ENCODE measurements at places on chromosomes 2 and 18. TPM values are rescaled to one million over a fixed set of nuclear protein-coding genes. Genes with fewer than 3 reads are reported as not detected.

DNA sequence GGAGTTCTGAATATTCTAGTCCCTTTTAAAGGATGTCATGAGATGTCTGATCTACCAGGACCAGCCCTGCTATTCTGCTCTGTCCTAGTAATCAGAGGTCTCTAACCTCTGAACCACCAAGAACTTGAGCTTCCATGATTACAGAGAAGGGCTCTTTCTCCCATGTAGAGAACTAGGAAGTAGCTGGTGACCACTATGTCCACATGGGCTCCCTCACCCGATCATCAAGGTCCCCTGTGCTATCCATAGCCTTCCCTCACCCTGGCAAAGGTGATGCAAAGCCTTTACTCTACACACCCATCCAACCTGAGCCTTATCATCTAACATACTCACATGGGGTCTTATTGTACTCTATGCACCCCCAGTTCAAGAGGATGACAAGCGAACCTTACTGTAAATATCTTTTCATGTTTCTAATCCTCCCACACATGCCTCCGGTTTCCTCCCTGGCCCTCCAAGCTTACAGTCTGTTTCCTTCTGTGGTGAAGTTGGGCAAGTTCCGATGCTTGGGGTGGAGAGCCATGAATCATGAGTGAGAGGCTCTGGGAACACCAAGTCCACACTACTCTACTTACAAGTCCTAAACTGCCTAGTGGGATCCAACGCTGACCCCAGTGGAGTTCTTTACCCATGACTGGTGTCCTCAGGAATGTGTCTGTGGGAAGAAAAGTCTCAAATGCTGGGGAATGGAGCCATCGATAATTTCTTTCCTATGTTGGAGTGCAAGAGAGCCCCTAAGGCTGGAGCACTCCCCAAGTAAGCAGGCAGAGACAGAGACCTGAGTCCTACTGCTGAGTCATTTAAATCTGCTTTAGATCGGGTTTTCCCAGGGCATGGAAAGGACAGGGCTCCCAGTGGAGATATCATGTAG lies 73.3 kb upstream of the KLF7 start:
- no peak overlapping the region for H3K4me3 ChIP-seq
- H3K27me3 ChIP-seq, result no peaks in the 10 kb centered on the region
- H3K4me1 ChIP-seq, result no peaks in the 10 kb centered on the region
- peak; percentile 12 for DNase-seq

Gene LIMS3
- total RNA-seq, result 9.6 TPM

Gene TUBA3E
- not detected for total RNA-seq

DNA sequence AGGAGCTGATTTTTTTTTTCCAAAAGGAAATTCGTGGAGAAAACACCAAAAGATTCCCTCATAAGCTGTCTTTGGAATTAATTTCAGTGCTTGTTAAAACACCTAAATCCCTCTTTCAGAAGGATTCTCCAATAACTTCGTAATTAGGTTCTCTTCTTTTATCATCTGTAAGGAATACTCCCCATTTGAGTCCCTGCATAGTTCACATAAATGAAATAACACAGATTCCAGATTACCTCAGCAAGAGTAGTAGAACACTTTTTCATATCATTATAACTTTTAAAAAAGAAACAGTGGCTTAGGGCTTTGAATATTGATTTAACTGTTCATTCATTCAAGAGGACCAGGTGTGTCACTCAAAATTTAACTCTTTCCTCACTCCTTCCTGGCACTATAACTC lies 55.5 kb downstream of the ARHGAP28 start:
- H3K36me3 ChIP-seq, result no peaks in the 10 kb centered on the region
- H3K4me3 ChIP-seq, result no peak overlapping the region
- H3K27me3 ChIP-seq, result no peaks in the 10 kb centered on the region
- no peak overlapping the region for H3K27ac ChIP-seq

GRCh38 chr18:11669271-11669947 lies 19.7 kb upstream of the GNAL start:
- H3K4me3 ChIP-seq, result no peak overlapping the region
- DNase-seq, result peak; percentile 10
- H3K4me1 ChIP-seq, result no peaks in the 10 kb centered on the region

Gene PPP1CB
- 196 TPM for total RNA-seq

- no peaks in the 10 kb centered on the region for H3K27me3 ChIP-seq
- no peak overlapping the region for H3K4me3 ChIP-seq
- no peak for DNase-seq
- peaks cover 4% of the 10 kb centered on the region for H3K4me1 ChIP-seq
Measured at GRCh38 chr2:235391921-235392615, 101.8 kb upstream of the AGAP1 start.

DNA sequence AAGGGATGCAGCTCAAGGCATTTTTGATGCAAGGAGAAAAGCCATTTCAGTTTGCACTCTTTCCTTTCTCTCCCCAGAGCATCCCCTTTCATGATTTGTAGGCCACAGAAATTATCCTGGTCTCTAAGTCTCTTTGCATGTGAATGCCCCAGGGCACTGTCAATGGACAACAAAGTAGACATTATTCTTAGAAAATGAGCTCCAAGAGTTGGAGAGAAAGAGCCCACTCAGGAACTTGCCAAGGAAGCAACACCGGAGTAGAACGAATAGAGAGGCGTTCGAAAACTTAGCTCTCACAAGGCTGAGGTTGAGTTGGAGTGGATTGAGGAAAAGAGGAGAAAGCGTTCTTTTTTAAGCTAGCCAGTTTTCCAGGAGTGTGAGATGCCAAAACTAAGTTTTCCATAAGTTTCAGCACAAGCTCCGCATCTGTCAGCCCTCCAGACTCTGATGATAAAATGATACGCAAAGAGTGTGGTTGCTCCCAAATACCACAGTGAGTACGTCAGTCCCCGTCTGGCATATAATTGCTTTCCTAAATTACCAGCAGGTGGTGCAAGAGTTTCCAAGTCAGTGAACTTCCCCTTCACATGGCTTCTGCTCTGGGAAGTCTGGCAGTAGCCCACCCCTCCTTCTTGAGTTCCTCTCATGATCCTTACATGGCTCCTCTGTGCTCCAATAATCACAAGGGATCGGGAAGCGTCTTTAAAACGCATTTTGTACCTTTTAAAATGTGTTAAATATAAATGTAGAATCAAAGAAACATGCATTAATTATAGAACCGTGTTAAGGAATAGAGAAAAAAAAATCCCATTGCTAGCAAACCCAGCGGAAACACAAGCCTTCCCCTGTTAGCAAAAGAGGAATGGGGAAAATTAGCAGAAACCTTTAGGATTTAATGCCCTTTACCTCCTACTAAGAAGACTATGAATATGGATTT lies 1060.6 kb upstream of the FANCL start:
- no peaks in the 10 kb centered on the region for H3K36me3 ChIP-seq
- no peaks in the 10 kb centered on the region for H3K27me3 ChIP-seq
- no peak overlapping the region for H3K4me3 ChIP-seq
- peak; percentile 40 for DNase-seq
- H3K4me1 ChIP-seq, result no peaks in the 10 kb centered on the region

DNA sequence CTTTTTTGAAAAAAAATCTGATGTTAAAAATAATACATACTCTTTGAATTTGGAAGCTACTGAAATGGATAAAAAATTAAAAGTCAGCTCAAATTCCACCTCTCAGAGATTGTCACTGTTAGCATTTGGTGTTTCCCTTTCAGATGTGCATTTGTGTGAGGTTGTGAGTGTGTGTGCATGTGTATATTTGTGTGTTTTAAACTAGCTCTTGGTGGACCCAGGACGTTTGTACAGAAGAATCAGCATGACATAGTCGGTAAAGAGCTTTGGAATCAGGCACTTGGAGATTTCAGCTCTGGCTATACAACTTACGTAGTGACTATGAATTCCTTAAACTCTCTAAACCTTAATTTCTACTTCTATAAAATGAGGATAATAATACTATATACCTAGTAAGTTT lies 14.5 kb downstream of the SPATS2L start:
- no peaks in the 10 kb centered on the region for H3K36me3 ChIP-seq
- H3K27ac ChIP-seq, result peak overlapping the region; percentile 30
- H3K27me3 ChIP-seq, result no peaks in the 10 kb centered on the region
- DNase-seq, result no peak
- H3K4me1 ChIP-seq, result peaks cover 48% of the 10 kb centered on the region

GRCh38 chr2:75736276-75736675 lies 25.6 kb upstream of the GCFC2 start:
- H3K36me3 ChIP-seq, result no peaks in the 10 kb centered on the region
- H3K27ac ChIP-seq, result no peak overlapping the region
- H3K4me1 ChIP-seq, result no peaks in the 10 kb centered on the region
- DNase-seq, result no peak
- H3K4me3 ChIP-seq, result no peak overlapping the region

- H3K4me1 ChIP-seq, result peaks cover 41% of the 10 kb centered on the region
- DNase-seq, result no peak
- H3K4me3 ChIP-seq, result no peak overlapping the region
- H3K36me3 ChIP-seq, result peaks cover 1% of the 10 kb centered on the region
- H3K27ac ChIP-seq, result no peak overlapping the region
Measured at GRCh38 chr2:197427986-197428385, 6.8 kb downstream of the SF3B1 start.

Gene PPIG
- total RNA-seq, result 49.9 TPM

- no peak for DNase-seq
- no peak overlapping the region for H3K4me3 ChIP-seq
- no peaks in the 10 kb centered on the region for H3K4me1 ChIP-seq
- no peak overlapping the region for H3K27ac ChIP-seq
- H3K27me3 ChIP-seq, result no peaks in the 10 kb centered on the region
Measured at GRCh38 chr2:29723255-29724001, 198.0 kb downstream of the ALK start.

DNA sequence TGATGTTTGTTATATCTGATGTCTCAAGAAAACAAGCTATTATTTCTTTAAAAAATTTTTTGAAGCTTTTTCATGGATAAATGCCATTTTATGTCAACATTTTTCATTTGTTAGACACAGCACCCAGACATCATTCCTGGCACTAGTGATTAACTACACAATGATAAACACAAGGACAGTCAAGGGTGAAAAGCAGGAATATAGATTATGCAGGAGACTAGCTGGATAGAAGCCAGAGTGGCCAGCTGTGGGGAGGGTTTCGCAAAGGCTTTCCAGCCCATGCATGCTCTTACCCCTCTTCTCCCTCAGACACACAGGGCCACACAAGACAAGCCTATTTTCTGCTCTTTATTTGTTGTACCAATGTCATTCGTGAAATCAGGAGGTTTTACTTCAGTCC lies 127.1 kb upstream of the TTC39C start:
- H3K27ac ChIP-seq, result no peak overlapping the region
- H3K4me3 ChIP-seq, result no peak overlapping the region
- no peak for DNase-seq
- H3K4me1 ChIP-seq, result no peaks in the 10 kb centered on the region

Gene ANTXR1
- 103 TPM for total RNA-seq

Gene FHOD3
- 5.8 TPM for total RNA-seq

DNA sequence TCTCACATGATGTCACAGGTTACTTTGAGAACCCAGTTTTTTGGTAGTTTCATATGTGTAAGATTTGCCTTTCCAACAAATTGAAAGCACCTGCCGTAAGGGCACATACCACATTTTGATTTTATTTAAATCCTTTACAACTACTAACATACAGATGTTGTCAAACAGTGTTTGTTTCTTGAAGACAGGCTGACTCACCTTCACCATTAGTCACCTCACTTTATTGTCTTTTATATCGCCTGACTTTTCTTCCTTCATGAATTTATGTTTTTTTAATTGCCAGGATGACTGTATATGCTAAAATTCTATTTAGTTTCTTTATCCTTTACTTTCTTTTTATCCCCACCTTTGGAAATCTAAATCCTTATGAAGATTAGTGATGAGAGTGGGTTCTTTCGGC lies 886.7 kb downstream of the SUCLG1 start:
- no peaks in the 10 kb centered on the region for H3K36me3 ChIP-seq
- H3K27ac ChIP-seq, result no peak overlapping the region
- H3K4me1 ChIP-seq, result no peaks in the 10 kb centered on the region
- no peak for DNase-seq
- no peak overlapping the region for H3K4me3 ChIP-seq
- no peaks in the 10 kb centered on the region for H3K27me3 ChIP-seq

DNA sequence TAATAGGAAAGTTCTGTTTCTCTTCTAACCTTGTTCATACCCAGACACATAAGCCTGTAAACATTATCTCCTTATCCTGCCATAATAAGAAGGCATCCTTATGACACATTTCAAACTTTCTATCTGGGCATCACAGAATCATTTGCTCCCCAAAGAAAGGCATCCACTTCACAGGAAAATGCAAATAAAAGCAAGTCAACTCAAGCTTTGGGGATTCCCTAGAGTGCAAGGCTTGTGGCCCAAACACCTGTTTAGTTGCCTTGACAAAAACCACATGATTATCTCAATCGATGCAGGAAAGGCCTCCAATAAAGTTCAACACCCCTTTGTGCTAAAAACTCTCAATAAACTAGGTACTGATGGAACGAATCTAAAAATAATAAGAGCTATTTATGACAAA lies 195.7 kb upstream of the GALNT5 start:
- no peaks in the 10 kb centered on the region for H3K27me3 ChIP-seq
- no peaks in the 10 kb centered on the region for H3K4me1 ChIP-seq
- H3K27ac ChIP-seq, result no peak overlapping the region
- DNase-seq, result no peak
- no peaks in the 10 kb centered on the region for H3K36me3 ChIP-seq

DNA sequence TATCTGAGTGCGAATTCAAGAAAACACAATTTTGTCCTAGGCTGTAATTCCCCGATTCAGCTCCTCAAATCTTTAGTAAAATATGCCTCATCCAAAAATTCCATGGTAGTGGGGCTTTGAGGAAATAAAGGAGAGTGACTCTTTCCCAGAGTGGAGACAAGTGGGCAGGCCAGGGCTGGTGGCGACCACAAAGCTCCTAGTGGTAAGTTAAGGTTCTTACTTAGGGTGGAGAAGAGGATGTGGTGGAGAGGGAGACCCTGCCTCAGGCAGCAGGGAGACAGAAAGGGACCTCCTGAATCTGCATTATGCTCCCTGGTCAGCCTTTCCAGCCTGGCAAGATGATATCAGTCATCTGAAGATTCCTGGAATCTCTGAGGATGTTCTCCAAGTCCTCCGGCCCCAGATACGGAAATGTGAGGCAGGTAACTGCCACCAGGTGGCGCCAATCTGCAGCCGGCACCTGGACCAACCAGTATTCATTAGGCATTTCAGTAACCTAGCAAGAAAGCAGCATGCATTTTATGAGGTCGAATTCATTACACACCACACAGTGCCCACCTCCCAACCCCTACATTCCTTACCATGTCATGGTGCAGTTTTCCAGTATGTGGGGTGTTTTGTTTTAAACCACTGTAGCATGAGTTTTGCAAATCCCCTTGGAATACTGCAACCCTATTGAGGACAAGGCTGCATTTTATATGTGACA lies 106.4 kb downstream of the POLE4 start:
- no peak overlapping the region for H3K27ac ChIP-seq
- H3K4me1 ChIP-seq, result no peaks in the 10 kb centered on the region
- no peaks in the 10 kb centered on the region for H3K36me3 ChIP-seq
- H3K27me3 ChIP-seq, result no peaks in the 10 kb centered on the region
- peak; percentile 39 for DNase-seq

Gene PTPRM
- 170 TPM for total RNA-seq
